Muscle of leg (tissue), 16 donors: ENCODE measurements at places on chromosomes 1 and 21.

DNA sequence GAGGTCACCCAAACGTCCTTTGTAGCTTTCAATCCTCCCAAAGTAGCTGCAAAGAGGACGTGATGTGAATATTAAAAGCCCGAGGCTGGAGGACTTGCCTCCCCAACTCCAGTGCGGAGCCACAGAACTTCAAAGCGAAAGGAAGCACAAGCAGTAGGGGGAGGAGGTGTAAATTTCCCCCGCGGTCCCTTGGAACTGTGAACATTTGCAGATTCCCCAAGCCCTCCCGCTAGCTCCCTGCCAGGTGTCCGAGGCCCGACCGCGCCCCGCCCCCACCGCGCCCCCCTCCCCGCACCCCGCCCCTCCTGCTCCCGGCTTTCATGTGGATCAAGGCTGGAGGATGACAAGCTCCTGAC is 41.5 kb upstream of the HAO2 start:
- DNase-seq, result peak; percentile 56

- no peak for DNase-seq
Observed at GRCh38 chr1:167832693-167833092, 81.2 kb downstream of the ADCY10 start.

- DNase-seq, result no peak
Observed at GRCh38 chr1:75092141-75092540, 42.0 kb upstream of the LHX8 start.

DNA sequence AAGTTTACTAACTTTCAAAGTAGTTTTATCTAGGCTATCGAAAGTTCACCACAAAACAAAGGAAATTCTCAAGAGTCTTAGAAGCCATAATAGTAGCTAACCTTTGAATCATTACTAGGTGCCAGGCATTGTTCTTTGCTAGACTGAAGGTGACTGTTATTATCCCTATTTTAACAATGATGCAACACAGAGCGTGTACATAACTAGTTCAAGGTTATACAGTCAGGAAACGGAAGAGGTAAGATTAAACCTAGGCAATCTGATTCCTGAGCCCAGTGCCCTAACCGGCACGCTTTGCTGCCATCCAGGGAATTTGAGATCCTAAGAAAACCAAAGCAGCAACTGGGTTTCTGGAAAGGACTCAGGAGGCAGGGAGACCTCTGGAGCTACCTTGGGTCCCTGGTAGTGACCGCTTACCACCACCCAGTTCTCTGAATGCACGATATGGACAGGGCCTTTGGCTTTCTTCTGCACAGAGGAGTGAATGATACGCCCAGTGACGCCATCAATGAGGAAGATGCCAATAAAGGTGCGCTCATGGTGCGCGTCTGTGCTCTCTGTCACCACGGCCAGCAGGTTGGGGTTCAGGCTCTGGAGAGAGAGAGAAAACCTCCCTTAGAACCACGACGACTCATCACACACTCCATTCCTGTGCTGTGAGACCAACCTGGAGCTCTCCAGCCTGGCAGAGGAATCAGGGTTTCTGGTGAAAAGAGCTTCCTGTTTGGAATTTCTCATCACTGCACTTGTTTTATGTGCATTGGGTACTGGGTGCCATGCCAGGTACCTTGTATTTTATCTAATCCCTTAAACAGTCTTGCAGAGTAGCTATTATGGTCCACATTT is 13.1 kb upstream of the UBR4 start:
- DNase-seq, result no peak

DNA sequence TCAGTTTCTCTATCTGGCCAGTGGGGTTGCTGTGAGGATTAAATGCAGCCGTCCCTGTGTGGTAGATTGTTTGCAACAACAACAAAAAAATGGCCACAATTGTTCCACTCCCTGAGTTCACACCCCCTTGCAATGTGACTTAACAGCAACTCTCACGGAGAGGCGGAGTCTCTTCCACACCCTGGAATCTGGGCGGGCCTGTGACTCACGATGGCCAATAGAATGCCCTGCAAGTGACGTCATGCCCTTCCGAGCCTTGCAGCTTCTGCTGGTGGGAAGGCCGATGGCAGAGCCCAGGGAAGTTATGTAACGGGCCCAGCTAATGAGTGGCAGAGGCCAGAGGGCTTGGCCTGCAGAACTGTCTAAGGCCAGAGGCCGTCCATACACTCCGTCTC is 87.9 kb downstream of the RIPK4 start:
- peak; percentile 95 for DNase-seq

DNA sequence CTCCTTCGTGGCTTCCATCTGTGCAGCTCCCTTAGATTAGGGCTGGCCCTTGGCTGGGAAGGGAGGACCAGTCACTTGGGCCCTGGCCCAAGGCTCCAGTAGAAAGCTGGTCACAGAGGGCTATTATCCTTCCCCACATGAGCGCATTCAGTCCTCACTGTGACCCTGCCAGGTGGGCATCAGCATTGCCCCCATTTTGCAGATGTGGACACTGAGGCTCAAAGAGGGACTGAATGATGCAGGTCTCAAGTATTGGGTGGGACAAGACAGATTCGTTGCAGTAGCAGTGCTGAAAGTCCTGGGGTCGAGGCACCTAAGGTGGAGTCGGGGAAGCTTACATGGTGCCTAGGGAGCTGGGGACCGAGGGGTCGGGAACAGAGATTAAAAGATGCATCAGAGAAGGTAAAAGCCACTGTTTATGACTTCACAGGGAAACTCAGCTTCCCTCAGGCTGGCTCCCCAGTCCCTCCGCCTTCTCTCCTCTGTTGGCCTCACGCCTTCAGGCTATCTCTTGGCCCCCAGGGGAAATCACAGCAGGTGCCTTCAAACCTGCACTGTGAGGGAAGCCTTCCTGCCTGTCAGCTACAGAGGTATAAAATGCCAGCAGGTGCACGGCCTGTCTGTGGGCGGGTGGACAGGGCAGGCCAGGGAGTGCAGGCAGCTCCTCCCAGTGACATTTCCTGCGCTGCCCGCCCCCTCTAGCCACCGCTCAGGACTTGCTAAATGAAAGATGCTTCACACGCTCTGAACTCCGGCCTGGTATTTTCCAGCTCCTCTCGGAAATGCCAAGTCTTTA is 178.4 kb downstream of the GRIK3 start:
- no peak for DNase-seq

DNA sequence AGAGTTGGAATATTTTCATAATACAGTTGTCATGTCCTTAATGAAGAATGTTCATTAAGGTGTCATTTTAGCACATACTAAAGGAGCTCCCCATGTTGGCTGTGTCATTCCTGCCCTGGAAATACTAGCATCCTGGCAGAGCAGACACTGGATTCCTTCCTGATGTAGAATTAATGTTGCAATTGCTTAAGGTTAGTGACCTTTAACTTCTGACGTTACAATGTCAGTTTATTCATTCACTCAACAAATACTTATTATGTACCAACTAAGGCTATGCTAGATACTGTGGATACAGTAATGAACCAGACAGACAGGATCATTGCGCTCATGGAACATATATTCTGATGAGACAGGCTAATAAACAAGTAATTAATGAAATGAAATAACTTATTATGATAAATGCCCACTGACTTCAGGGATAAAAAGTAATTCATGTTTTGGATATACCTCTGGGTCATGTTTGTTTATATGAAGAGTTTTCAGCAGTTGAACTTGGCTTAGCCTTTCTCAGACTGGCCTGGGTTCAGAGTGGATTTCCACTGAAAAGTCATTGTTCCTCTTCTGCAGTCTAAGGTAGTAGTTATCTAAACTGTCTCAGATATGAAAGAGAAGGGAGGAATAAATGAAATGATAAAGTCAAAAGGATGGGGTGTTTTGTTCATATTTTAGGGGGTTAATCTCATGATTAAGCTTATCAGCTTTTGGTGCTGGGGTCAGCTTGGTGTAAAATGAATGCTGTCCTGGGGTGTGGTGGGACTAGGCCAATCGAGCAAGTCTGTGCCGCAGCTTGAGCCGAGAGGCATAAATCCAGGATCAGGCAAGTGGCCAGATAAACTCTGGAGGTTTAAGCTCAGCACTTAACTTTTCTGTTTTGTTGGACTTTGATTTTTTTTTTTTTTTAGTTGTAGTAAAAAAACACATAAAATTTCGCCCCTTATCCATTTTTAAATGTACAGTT is 43.3 kb upstream of the KCNQ4 start:
- peak; percentile 56 for DNase-seq

DNA sequence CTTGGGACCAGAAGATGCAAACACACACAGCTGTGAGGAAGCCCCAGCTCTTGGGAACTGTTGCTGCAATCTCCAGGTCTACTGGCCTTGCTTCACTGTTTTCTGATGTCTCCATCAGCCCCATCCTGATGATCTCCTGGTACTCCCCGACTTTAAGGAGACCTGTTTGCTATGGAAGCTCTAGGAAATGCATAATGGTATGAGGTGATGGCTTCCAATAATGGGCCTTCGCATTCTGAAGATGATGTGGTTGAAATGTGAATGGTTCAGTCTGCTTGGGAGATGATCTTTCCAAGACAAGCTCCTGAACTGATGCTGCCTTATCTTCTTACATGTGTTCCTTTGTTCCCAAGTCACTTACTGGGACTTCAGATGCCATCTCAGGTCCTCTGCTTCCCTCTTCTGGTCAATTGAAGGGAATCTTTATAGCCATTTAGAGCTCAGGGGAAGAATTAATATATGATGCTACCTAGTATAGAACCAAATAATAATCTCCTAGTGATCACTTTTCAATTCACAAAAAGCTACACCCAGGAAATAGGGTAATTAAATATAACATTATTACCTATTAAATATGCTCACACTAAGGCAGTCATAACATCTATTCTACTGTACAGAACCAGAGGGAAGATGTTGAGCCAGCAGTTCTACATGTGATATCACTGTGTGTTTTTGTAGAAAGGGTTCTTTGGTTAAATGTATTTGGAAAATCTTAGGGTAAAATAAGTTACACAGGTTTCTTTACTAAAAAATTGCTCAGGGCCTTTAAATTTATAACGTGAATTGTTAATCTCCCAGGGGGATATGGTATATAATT is 73.9 kb upstream of the VTCN1 start:
- DNase-seq, result peak; percentile 68

DNA sequence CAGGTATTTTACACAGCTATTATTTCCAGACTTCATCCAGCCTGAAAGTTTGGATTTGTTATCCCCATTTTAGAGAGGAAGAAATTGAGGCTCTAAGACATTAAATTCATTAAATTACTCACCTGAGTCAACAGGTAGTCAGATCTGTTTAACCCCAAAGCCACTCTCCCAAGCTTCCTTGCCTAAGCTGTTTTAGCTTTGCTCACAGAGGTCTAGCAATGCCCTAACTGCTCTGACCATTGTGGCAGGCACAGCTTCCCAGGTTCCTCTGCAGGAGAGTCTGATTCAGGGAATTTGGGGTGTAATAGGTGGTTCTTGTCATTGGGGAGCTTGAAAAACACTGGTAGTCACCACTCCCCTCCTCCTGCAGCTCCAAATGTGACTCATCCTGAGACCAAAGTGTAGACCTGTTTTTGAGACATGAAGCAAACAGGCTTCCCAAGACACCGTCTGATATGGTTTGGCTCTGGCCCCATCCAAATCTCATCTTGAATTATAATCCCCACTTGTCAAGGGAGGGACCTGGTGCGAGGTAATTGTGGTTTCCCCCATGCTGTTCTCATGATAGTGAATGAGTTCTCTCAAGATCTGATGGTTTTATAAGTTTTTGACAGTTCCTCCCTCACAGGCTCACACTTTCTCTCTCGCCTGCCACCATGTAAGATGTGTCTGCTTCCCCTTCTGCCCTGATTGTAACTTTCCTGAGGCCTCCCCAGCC is 142.8 kb upstream of the DNAH14 start:
- DNase-seq, result no peak

GRCh38 chr1:226061068-226061840 is 1.3 kb upstream of the H3-3A start:
- peak; percentile 63 for DNase-seq

DNA sequence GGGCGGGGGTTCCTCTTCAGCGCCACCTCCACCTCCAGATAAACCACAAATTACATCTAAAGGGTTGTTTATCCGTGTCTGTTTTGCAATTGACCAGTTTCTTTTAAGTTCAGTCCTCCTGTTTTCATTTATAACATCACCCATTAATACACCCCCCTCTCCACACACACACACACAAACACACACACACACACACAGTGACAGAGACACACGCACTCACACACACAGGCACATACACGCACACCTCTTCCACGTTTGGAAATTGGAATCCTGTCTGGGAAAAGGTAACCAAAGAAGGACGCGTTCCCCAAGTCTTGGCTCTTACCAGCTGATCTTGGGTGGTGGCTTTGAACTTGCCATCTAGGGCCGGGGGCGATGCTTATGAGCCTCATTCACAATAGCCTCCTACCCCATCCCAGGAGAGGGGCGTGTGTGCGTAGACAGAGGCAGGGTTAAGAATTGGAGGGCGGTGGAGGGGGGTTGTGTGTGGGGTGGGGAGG is 442 bp upstream of the CSMD2 start:
- peak; percentile 3 for DNase-seq

- DNase-seq, result no peak
Observed at GRCh38 chr1:224767676-224768075, 151.6 kb downstream of the CNIH3 start.

GRCh38 chr1:150562446-150563339 is 13.5 kb downstream of the ADAMTSL4 start:
- peak; percentile 75 for DNase-seq

DNA sequence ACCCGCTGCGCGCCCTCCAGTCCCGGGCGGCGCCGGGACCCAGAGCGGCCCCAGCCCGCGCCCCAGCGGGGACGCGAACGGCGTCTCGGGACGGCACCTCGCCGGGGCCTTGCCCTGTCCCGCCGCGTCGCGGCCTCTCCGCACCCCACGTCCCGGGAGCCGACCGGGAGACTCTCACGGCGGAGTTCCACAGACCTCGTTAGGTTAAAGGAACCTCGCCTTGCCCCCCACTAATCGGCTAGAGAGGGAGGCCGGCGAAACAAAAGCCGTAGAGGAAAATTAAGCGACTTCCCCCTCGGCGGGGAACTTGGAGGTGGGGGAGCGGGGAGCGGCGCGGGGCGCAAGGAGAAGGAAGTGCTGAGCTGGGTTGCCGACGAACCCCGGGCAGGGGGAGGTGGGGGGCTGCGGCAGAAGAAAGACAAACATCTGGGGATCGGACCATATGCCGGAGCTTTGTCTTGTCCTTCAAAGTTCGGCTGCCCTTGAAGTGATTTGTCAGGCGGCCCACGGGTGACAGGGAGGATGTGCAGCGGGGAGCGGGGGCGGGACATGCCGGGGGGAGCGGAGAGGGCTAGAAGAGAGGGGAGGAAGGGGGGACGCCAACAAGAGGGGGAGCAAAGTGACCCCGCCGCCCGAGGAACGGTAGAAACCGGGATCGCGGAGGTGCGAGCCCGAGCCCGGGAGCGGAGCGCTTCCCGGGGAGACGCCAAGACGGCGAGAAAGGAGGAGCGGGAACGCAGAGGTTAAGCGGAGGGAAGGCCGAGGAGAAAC is 120.0 kb upstream of the RRP15 start:
- peak; percentile 29 for DNase-seq

DNA sequence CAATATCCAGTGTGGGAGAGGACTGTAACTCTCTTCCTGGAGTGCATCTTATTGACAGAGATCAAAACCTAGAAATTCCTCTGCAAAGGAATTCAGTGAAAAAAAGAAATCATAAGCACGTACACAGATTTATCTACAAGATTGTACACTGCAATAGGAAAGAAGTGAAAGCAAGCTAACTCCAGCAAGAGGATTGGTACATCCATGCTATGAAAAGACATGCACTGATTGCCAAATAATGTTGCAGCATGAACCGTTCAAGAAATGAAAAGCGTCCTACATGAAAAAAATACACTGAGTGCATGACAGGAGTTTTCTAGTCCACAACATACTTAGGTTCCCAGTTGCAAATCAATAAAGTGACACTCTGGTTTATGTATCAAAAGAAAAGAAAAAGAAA is 1.9 kb upstream of the MGST3 start:
- no peak for DNase-seq

GRCh38 chr1:89771991-89772560 is 48.8 kb upstream of the LRRC8D start:
- no peak for DNase-seq

- peak; percentile 83 for DNase-seq
Observed at GRCh38 chr1:203038891-203039608, 12.8 kb downstream of the PPFIA4 start.
